Left renal pelvis (tissue), 4 donors: ENCODE measurements at places on chromosomes 1 and 21.

- no peak for DNase-seq
Measured at GRCh38 chr1:108732398-108732797, 14.1 kb upstream of the STXBP3 start.

- no peak for DNase-seq
Measured at GRCh38 chr1:159898527-159898926, 1.4 kb downstream of the CFAP45 start.

GRCh38 chr1:206067486-206068227, 14.7 kb downstream of the RHEX start:
- no peak for DNase-seq

GRCh38 chr21:36207577-36208320, 51.1 kb downstream of the DOP1B start:
- no peak for DNase-seq

GRCh38 chr1:20250340-20250989, 40.2 kb upstream of the VWA5B1 start:
- no peak for DNase-seq

- DNase-seq: no peak
Measured at GRCh38 chr1:244350027-244350426, 101.7 kb downstream of the ADSS2 start.

DNA sequence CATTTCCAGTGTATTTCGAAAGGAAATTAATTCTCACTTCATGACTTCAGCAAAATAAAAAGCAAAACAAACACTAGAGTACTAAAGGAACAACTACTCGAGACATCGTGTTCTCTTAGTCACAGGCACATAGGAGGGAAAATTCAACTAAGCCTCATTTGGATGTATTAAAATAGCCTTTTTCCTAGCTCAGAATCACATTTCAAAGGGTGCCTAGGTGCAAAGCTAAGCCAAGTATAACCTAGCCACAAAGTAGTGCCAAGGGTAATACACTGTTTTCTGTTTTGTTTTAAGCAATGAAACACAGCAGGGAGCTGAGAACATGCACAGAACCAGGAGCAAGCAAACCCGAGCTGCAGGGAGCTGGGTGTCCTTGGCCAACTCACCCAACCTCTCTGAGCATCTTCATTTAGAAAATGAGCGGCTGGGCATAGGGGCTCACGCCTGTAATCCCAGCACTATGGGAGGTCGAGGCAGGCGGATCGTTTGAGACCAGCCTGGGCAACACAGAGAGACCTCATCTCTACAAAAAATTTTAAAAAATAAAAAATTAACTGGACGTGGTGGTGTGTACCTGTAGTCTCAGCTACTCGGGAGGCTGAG, 26.6 kb upstream of the ACBD6 start:
- no peak for DNase-seq

GRCh38 chr1:213714645-213715044, 273.1 kb upstream of the PROX1 start:
- no peak for DNase-seq
